Activated CD4-positive, CD25-positive, alpha-beta regulatory T cell treated with anti-CD3 and anti-CD28 coated beads, Interleukin-2, amount 50 U/mL, for 24 hours (primary cell): ENCODE measurements at places on chromosomes 3 and 15.

- ATAC-seq, result no peak
Measured at GRCh38 chr3:150631515-150632221, 28.5 kb downstream of the SELENOT start.

- ATAC-seq, result no peak
Measured at GRCh38 chr15:40102897-40103858, 5.5 kb downstream of the BMF start.

DNA sequence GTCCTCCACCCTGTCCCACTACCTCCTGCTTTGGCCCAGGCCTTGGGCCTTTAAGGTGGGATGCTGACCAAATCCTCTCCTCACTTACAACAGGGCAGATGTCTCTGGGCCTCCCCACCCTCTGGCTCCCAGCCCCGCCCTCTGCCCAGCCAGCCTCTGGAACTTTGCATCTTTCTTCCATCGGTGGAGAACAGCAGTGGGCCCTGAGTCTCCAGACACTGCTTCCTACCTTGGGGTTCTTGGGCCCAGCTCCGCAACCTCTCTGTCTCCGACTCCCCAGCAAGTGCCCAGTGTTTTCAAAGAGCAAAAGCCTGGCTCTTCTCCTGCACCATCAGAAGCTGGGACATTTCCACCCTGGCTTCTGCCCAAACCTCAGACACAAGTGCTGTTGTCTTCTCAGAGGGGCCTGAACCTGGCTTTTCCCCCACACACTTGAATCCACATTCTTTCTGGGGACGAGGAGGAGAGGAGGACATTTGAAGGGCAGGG, 33.1 kb downstream of the MRAS start:
- no peak for ATAC-seq

- ATAC-seq, result no peak
Measured at GRCh38 chr3:171142985-171143384, 116.5 kb upstream of the SLC2A2 start.

DNA sequence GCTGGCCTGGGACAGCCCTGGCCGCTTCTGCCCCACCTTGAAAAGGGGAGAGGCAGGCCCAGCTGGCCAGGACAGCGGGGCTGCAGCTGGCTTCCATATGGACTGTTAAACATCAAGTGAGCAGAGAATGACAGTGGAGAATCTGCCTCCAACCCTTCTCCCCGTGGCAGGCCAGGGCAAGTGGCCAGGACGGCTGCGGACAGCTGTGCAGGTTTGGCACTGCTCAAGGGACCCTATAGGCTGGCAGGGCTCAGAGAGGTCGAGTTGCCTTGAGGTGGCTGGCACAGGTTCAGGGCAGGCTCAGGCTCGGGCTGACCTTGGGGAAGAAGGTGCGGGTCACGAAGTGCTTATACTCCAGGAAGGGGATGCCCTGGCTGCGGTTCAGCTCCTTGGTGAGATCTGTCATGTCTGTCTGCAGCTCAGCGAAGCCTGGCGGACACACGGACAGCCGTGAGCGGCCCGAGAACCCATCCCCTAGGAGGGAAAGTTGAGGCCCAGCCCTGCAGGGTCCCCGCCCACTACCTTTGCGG, 24.3 kb downstream of the H1-8 start:
- no peak for ATAC-seq

DNA sequence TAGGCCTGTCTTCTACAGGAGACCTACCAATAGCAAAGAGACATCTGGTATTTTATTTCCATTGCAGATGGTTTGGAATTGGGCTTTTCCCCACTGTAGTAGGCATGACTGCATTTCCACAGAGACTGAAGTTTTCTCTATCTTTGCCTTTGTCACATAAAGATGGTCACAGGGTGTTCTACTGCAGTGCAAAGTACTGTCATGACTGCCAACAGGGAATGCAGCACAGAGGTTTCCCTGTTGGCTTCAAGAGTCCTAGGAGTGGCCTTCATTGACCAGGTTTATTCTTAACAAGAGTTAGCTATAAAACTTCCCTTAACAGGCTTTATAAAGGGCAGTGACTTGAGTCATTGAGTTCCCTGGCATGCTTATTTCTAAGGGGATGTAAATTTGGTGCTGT, 36.8 kb upstream of the TM4SF4 start:
- no peak for ATAC-seq
